ENCODE measurements at places on chromosomes 6 and 20. TPM values are rescaled to one million over a fixed set of nuclear protein-coding genes. Genes with fewer than 3 reads are reported as not detected.

C20orf202 gene
- total RNA-seq: 0.09 TPM

OLIG3 gene
- total RNA-seq: 0.74 TPM

HLA-DRB1 gene
- 0.09 TPM for total RNA-seq

TINAG gene
- not detected for total RNA-seq

SLC35F1 gene
- total RNA-seq: not detected

IP6K3 gene
- total RNA-seq: not detected

REM1 gene
- total RNA-seq: not detected

SUMO4 gene
- total RNA-seq: not detected

HCK gene
- not detected for total RNA-seq

STMND1 gene
- total RNA-seq: not detected

ADGRG6 gene
- 1.7 TPM for total RNA-seq

SCRT2 gene
- not detected for total RNA-seq

BANF2 gene
- total RNA-seq: not detected

EIF6 gene
- 120 TPM for total RNA-seq

MEP1A gene
- not detected for total RNA-seq

BAG2 gene
- 8.2 TPM for total RNA-seq

CARMIL1 gene
- total RNA-seq: 23.9 TPM

HFE gene
- 7.4 TPM for total RNA-seq

RPN2 gene
- 159 TPM for total RNA-seq

SLC2A4RG gene
- total RNA-seq: 31.9 TPM

IFNGR1 gene
- total RNA-seq: 58.5 TPM

SLCO4A1 gene
- total RNA-seq: 0.72 TPM

GTSF1L gene
- not detected for total RNA-seq

KCNQ2 gene
- not detected for total RNA-seq

VGLL2 gene
- total RNA-seq: not detected

ANKRD66 gene
- total RNA-seq: not detected

FKBP1C gene
- total RNA-seq: 0.33 TPM

APCDD1L gene
- total RNA-seq: 1.6 TPM

Data from fibroblast of the aortic adventitia (primary cell).